ENCODE measurements at places on chromosomes 12 and 14. TPM values are rescaled to one million over a fixed set of nuclear protein-coding genes. Genes with fewer than 3 reads are reported as not detected.

VWF gene
- total RNA-seq, result 0.50 TPM

DCAF5 gene
- 9.9 TPM for total RNA-seq

TBX3 gene
- total RNA-seq, result 66.3 TPM

KCNC2 gene
- not detected for total RNA-seq

ZNF385A gene
- 2.5 TPM for total RNA-seq

KLRB1 gene
- total RNA-seq, result not detected

GPR84 gene
- not detected for total RNA-seq

RFLNA gene
- total RNA-seq, result 0.34 TPM

PTCSC3 gene
- not detected for total RNA-seq

RAD9B gene
- under 0.01 TPM for total RNA-seq

CCDC38 gene
- not detected for total RNA-seq

TDRD9 gene
- total RNA-seq, result 0.84 TPM

KRT80 gene
- 0.17 TPM for total RNA-seq

SDR9C7 gene
- total RNA-seq, result not detected

RAPGEF3 gene
- total RNA-seq, result 0.74 TPM

ERBB3 gene
- 0.45 TPM for total RNA-seq

PRICKLE1 gene
- 2.9 TPM for total RNA-seq

RNASE2 gene
- total RNA-seq, result not detected

GLT1D1 gene
- not detected for total RNA-seq

TAS2R8 gene
- total RNA-seq, result not detected

DERA gene
- total RNA-seq, result 72.6 TPM

NPFF gene
- total RNA-seq, result not detected

DBX2 gene
- not detected for total RNA-seq

C12orf54 gene
- not detected for total RNA-seq

IPO4 gene
- 58.6 TPM for total RNA-seq

SELPLG gene
- 0.74 TPM for total RNA-seq

IAPP gene
- total RNA-seq, result not detected

DEPDC4 gene
- 1.9 TPM for total RNA-seq

PRIM1 gene
- total RNA-seq, result 19.3 TPM

STAT6 gene
- total RNA-seq, result 64.7 TPM

SLC6A13 gene
- total RNA-seq, result not detected

PPP1R36 gene
- total RNA-seq, result 0.30 TPM

OTX2 gene
- total RNA-seq, result not detected

RBMS2 gene
- 12.2 TPM for total RNA-seq

RTL1 gene
- not detected for total RNA-seq

ANKRD33 gene
- total RNA-seq, result not detected

ASIC1 gene
- total RNA-seq, result 1.5 TPM

DDIT3 gene
- total RNA-seq, result 48.3 TPM

KRT8 gene
- 27.1 TPM for total RNA-seq

TAS2R43 gene
- not detected for total RNA-seq

WNT1 gene
- total RNA-seq, result not detected

SLC10A1 gene
- not detected for total RNA-seq

PA2G4 gene
- 212 TPM for total RNA-seq

NTS gene
- not detected for total RNA-seq

PTPRR gene
- total RNA-seq, result not detected

CLEC1B gene
- not detected for total RNA-seq

LTA4H gene
- 70.1 TPM for total RNA-seq

Measured in bronchus fibroblast of lung (primary cell).